ENCODE measurements at places on chromosomes 5 and 9.

- no peak for DNase-seq
Measured at GRCh38 chr5:8247049-8247899, 378.3 kb downstream of the MTRR start.

DNA sequence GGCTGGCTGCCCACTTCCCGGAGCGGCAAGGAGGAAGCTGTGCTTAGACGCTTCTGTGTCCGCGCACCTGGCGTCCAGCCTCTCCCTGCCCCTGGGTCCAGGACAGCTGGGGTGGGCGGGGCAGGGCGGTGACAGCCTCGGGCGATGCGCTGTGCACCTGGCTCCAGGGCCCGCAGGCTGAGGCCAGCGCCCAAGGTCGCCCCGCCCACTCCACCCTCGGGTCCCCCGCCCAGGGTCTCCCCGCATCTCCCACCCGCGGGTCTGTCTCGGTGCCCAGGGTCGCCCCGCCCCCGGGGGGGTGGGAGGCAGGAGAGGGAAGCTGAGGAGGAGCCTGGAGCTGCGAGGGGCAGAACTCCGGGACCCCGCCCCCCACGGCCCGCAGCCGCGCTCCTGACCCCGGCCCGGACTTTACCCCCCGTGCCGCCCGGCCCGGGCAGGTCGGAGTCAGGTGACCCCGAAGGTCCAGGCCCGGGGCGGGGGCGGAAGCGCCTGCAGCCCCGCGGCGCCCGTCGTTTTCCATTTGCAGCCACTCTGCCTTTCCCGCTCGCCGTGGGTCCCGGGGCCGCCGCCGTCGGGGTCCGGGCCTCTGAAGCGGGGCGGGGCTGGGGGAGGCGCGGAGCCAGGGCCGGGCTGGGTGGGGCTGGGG, at the start of gene ENTPD8:
ENTPD8 (minus strand) TSS at position 69 of the 646 bp plus-strand sequence. CDS start 3,072 bp downstream, outside the sequence.
- peak; percentile 31 for DNase-seq

GRCh38 chr9:134180786-134181647, 16.7 kb upstream of the RNU6ATAC start:
- DNase-seq, result no peak

- DNase-seq, result no peak
Measured at GRCh38 chr9:69949396-69949795, 94.3 kb upstream of the MAMDC2 start.

- DNase-seq, result peak; percentile 99
Measured at GRCh38 chr5:151619812-151620460, 28.8 kb upstream of the FAT2 start.

- no peak for DNase-seq
Measured at GRCh38 chr5:179415291-179416060, 70.2 kb upstream of the ADAMTS2 start.

- peak; percentile 17 for DNase-seq
Measured at GRCh38 chr5:24225051-24225450, 419.7 kb downstream of the CDH10 start.

DNA sequence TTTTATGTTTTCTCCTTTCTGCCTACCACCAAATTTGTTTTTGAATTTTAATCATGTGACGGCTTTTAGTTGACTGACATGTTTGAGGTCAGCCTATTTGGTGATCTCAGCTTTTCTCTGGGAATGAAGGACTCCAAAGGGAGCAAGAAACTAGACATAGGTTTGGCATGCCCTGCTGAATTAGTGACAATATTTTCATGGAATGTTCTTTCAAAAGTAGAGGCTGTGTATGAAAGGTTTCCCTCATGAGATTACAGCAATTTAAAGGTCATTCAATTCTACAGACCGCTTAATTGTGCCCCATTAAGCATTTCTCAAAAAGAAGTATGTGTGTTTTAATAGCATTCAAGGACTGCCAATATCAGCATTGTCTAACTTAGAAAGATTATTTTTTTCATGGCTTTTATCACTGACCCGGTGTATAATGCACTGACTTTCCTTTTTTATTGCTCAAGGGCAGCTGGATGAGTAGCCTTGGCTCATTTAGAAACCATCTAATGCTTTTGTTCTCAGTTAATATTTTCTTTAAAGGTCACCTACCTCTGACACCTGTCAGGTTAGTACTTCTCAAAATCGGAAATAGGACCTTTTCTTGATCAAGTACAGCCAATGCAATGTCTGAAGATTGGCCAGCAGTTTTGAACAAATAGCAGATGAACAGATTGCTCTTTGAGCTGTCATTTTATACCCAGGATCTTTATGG, 8.1 kb upstream of the MLLT3 start:
- DNase-seq, result no peak

Measured in epithelial cell of esophagus (primary cell).